ENCODE measurements at places on chromosomes 11 and 22. TPM values are rescaled to one million over a fixed set of nuclear protein-coding genes. Genes with fewer than 3 reads are reported as not detected.

TOMT gene
- total RNA-seq = not detected

- DNase-seq = no peak
Observed at GRCh38 chr22:26977741-26978376, 320.5 kb downstream of the MIAT start.

GRCh38 chr11:106888386-106888785 is 129.9 kb downstream of the GUCY1A2 start:
- DNase-seq = no peak

DNA sequence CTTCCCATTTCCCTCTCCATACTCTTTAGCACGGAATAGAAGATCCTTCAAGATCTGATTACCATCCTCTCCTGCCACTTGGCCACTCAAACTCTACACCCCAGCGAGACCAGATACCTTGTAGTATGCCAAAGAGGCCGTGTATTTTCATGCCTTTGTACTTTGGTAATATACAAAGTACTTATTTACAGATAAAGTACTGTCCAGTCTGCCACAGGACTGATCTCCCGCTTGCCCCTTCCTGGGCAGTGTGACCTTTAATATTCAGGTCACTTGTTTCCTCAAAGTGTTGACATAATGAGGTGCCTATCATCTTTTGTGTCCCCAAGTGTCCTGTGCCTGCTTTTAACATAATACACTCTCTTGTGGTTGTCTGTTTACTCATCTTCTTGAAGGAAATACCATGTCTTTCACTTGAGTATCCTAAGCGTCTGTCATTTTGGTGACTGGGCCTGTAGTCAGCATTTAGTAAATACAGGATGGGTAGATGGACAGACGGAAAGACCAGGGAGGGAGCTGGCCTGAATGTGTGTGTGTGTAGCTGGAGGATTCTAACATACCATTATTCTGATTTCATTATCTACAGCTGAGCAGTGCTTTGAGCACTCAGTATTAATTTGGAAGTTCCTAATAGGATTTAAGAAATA is 137.4 kb downstream of the NAV2 start:
- no peak for DNase-seq

GRCh38 chr11:36292311-36292722 is 3.1 kb upstream of the COMMD9 start:
- peak; percentile 18 for DNase-seq
